ENCODE measurements at places on chromosomes 16 and 17.

GRCh38 chr17:48625495-48626244 is 488 bp downstream of the HOXB9 start:
- no peak for DNase-seq

- no peak for DNase-seq
Observed at GRCh38 chr17:80918731-80919130, 72.9 kb upstream of the CHMP6 start.

- DNase-seq = no peak
Observed at GRCh38 chr16:80330803-80331202, 210.0 kb upstream of the DYNLRB2 start.

GRCh38 chr16:73196670-73197069 is 148.7 kb upstream of the ZFHX3 start:
- no peak for DNase-seq

- DNase-seq = no peak
Observed at GRCh38 chr17:2797637-2798036, 1.4 kb downstream of the RAP1GAP2 start.

GRCh38 chr17:55742272-55743102 is 8.4 kb upstream of the PCTP start:
- no peak for DNase-seq

DNA sequence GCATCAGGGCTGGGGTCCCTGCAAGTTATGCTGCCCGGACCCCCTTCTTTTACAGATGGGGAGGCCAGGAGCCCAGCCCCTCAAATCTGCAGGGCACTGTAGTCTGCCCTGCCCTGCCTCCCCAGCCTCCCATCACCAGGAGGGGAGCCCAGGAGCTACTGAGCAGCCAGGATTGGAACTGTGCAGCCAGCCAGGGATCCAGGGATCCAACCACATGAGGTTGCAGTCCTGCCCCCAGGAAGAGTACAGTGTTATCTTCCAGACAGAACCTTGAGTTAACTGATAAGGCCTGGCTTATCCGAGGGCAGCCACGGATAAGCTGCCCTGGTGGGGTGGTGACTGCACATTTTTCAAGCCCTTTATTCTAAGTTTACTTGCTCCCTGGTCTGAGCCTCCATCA is 11.4 kb upstream of the NDRG4 start:
- no peak for DNase-seq

- DNase-seq = no peak
Observed at GRCh38 chr16:12271006-12271405, 294.5 kb downstream of the SNX29 start.

GRCh38 chr17:39000021-39000601 is 32.9 kb upstream of the FBXO47 start:
- no peak for DNase-seq

All from activated CD4-positive, CD25-positive, alpha-beta regulatory T cell (primary cell).